Body of pancreas (tissue), 4 donors: ENCODE measurements at places on chromosomes 6 and 20.

- DNase-seq = no peak
Measured at GRCh38 chr6:139643986-139644385, 269.5 kb upstream of the CITED2 start.

GRCh38 chr6:105005451-105005850 is 48.5 kb downstream of the LIN28B start:
- no peak for DNase-seq

GRCh38 chr6:43997345-43997677 is 129.9 kb downstream of the MRPL14 start:
- no peak for DNase-seq

DNA sequence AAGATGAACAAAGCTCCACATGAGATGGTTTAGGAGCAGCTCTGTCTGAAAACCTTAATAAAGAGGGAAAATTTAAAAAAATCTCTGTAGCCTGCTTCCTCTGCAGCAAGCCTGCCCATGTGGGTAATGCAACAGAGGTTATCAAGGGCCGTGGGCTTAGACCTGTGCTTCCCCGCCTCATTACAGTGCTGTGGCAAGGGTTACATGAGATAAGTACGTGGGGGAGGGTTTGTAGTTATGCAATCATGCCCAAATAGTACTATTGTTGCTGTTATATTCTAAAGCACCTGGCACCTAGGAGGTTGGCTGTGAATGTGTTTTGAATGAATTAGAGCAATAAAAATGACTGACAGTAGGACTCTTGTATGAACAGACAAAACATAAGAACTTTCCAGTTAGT is 68.3 kb downstream of the PKHD1 start:
- DNase-seq = peak; percentile 8

- no peak for DNase-seq
Measured at GRCh38 chr6:76702187-76702586, 629.7 kb upstream of the IMPG1 start.

DNA sequence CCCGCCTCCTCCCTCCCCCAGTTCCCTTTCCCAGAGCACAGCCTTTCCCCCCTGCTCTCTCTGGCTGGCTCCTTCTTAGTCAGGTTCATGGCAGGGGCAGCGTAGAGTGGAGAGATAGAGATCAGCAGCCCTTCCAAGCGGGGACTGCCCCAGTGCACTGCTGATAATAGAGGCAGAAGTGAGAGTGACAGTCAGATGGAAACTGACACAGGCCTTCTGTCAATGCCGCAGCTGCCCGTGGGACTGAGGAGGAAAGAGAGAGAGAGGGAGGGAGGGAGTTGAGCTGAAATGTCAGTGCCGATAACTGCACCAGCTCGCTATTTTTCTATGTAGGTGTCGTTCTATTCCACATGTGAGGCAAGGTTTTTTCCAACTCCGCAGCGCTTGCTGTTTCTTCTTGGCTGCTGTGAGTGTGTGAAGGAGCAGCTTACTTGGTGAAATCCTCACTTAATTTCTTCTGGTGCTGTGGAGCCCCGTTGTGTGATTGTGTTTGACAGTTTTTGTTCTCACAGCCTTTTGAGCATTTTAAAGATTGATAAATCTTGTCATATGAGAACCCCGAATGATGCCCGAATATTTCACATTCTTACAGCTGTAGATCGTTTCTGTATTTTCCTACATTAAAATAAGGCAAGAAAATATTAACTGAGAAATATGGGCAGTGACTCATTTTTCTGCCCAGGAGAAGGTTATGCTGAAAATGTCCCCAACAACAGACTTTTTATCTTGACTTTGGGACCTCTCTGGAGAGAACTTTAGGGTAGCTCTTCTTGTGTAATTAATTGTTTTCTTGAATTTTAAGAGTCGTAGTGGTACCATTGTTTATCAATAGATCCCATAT is 386.4 kb upstream of the MMS22L start:
- no peak for DNase-seq

DNA sequence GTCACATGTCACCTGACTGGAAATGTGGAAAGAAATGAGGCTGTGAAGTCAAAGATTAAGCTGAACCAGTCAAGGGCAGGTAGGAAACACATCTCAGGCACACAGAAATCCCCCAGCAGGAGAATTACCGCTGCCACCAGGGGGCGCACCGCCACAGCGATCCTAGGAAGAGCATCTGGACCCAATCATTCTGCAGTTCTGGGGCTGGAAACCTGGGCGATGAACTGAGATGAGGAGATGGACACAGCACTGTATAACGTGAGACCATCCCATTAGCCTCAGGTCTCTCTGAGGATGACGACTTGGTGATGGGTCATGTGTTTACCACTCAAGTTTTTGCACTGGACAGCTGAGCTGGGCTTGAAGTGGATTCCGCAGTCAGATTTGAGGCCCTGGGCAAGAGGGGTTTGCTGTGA is 6.5 kb upstream of the SLC24A3 start:
- peak; percentile 55 for DNase-seq

DNA sequence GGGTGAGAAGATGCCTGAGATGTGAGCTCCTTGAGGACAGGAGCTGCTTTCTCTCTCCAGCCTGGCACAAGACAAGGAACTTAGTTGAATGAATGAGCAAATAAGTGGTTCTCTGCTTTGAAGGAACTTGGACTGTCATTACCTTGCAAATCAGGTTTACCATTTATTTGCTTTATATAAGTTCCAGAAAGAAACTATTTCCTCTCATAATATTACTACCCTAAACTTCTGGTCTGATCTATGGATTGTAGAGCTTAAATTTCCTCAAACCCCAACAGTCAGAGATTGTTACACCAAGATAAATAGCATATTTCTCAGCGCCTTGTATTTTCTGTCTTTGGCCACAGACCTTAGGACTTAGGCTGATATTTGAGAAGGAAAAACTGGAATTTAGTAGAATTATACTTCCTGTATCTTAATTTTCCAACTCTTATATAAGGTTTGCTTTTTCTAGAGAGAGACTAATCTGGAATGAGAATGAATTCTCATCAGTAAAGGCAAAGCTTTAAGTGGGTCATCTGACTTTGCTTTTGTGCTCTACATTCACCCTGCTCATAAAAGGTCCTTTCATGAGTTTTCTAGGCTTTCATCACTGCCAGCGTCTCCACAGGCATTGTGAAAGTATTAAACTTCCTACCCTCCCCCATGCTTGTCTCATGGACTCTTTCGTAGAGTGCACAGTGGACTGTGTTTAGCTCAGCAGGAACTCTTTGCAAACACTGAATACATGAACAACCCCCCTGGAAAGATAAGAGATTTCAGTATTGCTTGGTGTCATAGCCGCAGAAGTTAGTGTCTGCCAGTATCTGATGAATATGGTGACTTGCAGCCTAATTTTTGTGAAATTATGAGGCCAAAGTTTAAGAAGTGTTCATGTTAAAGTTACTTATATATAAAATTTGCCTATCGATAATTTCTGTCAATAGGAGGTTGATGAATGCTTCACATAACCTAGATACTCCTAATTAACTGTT is 74.0 kb downstream of the PTPRA start:
- peak; percentile 18 for DNase-seq

DNA sequence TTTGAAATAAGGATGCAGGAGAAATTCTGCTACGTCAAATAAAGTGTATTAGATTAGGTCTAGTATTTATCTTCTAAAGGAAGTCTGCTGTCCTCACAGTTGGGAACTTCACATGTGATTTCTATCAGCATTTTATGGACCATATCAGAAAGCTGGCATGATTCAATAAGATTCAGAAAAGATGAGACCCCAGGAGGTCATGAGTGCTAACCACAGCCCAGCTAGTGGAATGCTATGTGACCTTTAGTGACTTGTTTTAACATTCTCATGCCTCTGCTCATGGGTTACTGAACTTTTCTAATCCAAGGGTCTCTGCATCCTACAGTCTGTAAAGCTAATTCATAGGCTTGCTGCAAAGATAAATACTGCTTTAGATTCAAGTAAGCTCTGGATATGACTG is 150.1 kb downstream of the GMPR start:
- DNase-seq = no peak

- DNase-seq = no peak
Measured at GRCh38 chr20:39756369-39756768, 794.2 kb downstream of the DHX35 start.

DNA sequence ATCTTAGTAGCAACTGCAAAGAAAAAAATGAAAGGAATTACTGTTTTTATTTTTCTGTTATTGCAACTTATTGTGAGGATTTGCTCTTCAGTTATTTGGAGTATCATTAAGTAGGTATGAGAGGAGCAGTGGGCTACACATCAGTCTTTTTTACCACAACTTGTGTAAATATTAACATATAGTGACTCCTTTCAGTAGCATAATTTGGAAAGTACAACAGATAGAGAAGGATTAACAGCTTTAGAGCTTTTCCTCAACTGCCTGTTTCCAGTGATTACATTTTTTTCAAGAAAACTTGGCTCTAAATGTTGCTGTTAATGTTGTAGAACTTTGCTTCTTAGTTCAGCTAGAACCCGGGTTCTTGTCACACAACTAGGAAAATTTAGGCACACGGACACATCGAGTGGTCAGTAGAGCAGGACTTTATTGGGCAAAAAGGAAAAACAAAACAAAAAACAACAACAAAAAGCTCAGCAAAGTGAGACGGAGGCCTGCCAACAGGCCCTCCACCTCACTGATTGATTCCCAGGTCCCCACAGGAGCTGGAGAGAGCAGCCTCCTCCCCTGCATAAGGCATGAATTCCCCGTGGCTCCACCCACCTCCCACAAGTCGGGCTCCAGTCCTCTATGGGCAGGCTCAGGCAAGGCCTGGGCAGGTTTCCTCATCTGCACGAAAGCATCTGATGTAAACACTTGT is 75.1 kb downstream of the ADGRG6 start:
- DNase-seq = no peak

DNA sequence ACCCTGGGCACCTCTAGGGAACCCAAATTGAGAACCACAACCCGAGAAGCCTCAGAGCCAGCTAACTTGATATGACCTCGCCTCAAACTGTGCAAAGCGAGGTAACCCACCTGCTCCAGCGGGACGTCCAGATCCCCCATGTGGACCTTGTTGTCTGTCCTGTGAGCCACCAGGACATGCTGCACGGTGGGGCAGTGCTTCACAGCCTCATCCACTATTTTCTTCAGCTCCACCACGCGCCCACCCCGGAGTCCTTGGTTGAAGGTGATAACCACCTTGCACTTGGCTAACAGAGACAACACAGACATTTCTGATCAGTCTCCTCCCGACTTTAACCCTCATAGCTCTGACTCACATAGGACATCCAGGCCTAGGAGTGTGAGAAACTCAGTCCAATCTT is 30.8 kb upstream of the APMAP start:
- peak; percentile 4 for DNase-seq
